ENCODE measurements at places on chromosomes 11 and 22. TPM values are rescaled to one million over a fixed set of nuclear protein-coding genes. Genes with fewer than 3 reads are reported as not detected.

DNA sequence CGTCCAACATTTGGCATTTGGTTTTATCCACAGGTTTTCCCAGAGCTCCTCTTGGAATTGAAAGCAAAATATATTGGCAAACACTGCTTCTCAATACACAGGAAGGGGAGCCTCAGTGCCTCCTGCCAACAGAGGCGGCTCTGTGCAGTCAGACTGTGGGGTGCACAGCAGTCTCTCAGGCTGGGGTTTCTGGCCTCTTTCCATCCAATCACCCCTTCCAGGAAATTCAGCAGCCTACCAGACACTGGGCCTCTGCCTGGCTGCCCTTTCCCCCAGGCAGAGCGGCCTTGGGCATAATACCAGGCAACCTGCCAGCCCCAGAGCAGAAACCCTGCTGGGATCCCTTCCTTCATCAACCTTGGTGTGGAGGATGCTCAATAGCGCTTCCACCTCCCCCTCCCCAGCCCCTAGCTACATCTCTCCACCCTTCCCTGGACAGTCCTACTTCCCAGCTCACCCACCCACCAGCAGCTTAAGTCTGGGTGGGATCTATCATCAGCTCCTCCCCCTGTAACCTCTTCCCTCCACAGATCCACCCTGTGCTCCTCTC lies 17.8 kb upstream of the RAPSN start:
- DNase-seq: peak; percentile 78
- H3K4me1 ChIP-seq: peaks cover 4% of the 10 kb centered on the region
- H3K27ac ChIP-seq: peak overlapping the region; percentile 6
- no peaks in the 10 kb centered on the region for H3K27me3 ChIP-seq
- H3K4me3 ChIP-seq: no peak overlapping the region

MMP11 gene
- 38.2 TPM for total RNA-seq

- H3K27ac ChIP-seq: no peak overlapping the region
- H3K36me3 ChIP-seq: no peaks in the 10 kb centered on the region
- no peaks in the 10 kb centered on the region for H3K4me1 ChIP-seq
- no peak overlapping the region for H3K4me3 ChIP-seq
- DNase-seq: no peak
- H3K27me3 ChIP-seq: no peaks in the 10 kb centered on the region
Measured at GRCh38 chr11:102488208-102488607, 35.6 kb upstream of the TMEM123 start.

UBQLN3 gene
- 1.9 TPM for total RNA-seq

DNA sequence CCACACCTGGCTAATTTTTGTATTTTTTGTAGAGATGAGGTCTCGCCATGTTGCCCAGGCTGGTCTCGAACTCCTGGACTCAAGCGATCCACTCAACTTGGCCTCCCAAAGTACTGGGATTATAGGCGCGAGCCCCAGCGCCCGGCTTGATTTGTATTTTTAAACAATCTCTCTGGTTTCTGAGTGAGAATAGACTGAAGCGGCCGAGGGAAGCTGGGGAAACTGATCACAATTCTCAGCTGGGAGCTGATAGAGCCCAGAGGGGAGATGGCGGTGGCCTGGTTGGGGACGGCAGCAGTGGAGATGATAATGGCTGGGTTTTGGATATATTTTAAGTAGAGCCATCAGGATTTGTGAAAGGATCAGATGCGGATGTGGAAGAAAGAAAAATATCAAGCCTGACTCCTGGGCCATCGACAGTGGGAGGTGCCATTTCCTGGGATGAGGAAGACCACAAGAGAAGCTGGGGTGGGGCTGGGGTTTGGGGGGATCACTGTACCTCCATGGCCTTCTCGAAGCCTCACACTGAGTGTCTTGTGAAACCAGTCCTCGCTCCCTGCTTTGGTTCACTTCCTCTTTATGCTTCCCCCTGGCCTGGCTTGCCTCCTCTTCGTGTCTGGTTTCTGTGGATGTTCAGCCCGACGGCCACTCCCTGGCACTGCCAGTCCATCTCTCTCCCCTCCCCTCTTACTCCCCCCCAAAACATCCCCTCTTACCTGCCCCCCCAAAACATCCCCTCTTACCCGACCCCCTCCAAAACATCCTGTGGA lies 51.9 kb downstream of the IGLL1 start:
- H3K4me1 ChIP-seq: peaks cover 25% of the 10 kb centered on the region
- no peaks in the 10 kb centered on the region for H3K27me3 ChIP-seq
- no peak overlapping the region for H3K4me3 ChIP-seq
- no peak for DNase-seq
- no peaks in the 10 kb centered on the region for H3K36me3 ChIP-seq

All from cardiac muscle cell (in vitro differentiated cells and primary cell).